Stimulated activated CD4-positive, alpha-beta T cell treated with anti-CD3 and anti-CD28 coated beads, TNF-alpha, amount 100 ng/mL, for 1 hour (primary cell): ENCODE measurements at places on chromosomes 6 and 20.

DNA sequence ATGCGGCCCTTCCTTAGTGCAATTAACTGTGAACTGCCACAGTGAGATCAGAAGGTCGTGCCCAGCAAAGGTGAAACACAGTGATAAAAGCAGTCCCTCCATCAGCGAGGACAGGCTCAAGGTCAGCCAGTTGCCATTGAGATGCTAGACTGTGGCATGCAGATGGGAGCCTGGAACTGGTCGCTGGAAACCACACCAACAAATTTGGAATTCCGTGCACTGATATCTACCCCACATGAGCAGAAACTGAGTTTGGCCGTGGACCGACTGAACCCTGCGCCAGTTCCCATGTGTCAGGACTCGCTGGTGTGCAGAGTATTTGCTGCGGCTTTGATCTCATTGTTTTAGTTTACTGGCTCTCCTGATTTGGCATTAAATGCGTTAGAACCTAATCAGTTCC is 125.6 kb upstream of the QKI start:
- no peak for DNase-seq

- DNase-seq, result no peak
Measured at GRCh38 chr20:33437141-33437911, 6.2 kb downstream of the SNTA1 start.

DNA sequence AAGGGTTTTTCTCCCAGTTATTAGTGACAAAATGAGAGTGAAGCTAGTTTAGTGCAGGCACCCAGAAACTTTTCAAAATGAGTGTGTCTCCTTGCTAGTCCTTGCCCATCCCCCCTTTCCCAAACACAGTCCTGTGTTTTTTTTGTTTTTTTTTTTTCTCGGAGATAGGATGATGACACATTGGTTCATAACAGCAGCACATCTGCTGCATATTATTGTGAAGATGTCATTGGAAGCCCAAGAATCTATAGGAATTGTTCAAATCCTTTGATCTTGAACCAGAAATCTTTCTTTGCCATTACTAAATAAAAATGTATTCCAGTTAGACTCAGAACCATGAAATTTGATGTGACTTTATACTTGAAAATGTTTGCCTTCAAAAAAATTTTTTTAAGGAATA is 162.4 kb downstream of the FRK start:
- no peak for DNase-seq

GRCh38 chr6:110561008-110561396 is 84.6 kb upstream of the SLC22A16 start:
- no peak for DNase-seq

- no peak for DNase-seq
Measured at GRCh38 chr20:56440346-56441007, 27.9 kb upstream of the RTF2 start.

- DNase-seq, result no peak
Measured at GRCh38 chr20:15851576-15852215, 721.6 kb downstream of the KIF16B start.

GRCh38 chr6:52877168-52877567 is 32.3 kb downstream of the GSTA3 start:
- DNase-seq, result no peak

DNA sequence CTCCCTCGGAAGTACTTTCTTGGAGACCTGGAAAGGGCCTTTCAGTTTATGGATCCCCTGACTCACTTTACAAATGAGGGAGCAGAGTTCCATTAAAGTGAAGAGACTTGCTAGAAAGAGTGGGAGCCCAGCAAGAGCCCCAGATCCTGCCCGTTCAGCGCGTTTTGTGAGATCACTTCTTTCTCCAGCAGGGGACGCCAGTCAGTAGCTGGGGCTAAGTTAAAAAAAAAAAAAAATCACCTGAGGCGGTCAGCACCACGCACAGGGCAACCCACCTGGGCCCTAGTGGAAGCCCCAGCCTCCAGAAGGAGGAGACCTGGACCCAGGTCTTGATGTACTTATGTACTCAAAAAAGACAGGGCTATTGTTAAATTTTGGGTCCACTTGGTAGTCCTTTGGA is 274.5 kb upstream of the RNF24 start:
- DNase-seq, result no peak
